ENCODE measurements at places on chromosomes 3 and 15.
A peak's percentile ranks its signal among the peaks of the same experiment; 100 is the strongest.

- peak; percentile 90 for DNase-seq
Observed at GRCh38 chr3:149151843-149152242, 22.4 kb downstream of the HPS3 start.

- peak; percentile 67 for DNase-seq
Observed at GRCh38 chr3:45623393-45623792, 28.8 kb downstream of the LIMD1 start.

- DNase-seq = peak; percentile 22
Observed at GRCh38 chr3:128167973-128168674, 14.8 kb downstream of the EEFSEC start.

DNA sequence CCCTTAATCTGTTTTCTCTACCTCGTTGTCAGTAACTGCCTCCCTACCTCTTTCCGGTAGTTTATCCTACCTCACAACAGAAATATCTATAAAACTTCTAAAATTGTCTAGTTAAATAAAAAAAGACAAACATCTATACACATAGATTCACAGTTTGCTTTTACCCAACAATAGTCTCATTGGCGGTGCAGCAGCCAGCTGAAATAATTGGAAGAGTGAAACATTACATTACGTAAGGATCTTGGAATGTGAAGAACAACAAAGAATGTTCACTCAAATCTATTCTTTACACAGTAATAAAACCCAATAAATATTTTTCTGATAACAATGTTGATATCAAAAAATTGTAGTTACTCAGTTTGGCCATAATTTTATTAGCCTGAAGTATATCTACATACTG is 115.5 kb upstream of the ARPP21 start:
- no peak for DNase-seq

GRCh38 chr3:70603103-70603502 is 290.7 kb upstream of the MDFIC2 start:
- DNase-seq = no peak

DNA sequence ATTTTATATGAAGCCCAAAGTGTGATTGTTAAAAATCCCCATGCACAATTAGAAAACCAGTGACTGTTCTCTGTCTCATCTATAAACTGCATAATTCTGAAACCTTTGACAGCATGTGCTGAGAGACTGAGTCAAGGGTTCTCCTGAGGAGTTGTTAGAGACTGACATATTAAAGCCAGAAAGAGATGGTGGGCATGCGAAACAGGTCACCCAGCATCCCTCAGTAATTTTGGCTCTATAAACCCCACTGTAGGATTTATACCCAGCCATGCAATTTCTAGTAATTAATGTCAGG is 3.6 kb downstream of the VGLL3 start:
- no peak for DNase-seq

Data from GF-D8 (cell line).